ENCODE measurements at places on chromosomes 16 and 17. TPM values are rescaled to one million over a fixed set of nuclear protein-coding genes. Genes with fewer than 3 reads are reported as not detected.

DNA sequence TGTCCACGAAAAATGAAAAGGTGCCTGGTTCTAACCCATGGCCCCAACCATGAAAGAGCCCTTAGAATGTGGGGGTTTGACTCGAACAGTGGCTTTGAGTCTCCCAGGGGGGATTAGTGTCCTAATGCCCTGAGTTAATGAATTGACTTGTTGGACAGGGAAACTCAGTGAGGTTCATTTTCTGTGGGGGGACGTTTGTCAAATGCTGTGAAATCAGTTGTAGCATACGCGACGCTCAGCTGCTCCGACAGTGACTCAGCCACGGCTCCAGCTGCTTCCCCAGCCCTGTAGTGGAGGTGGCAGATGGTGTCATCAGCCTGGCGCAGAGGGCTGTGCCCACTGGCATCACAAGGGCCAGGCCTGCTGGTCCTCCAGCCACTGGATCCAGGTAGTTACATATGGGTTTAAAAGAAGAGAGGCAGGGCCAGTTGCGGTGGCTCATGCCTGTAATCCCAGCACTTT is 3.9 kb upstream of the TMEM235 start:
- H3K4me3 ChIP-seq, result no peak overlapping the region
- no peaks in the 10 kb centered on the region for H3K36me3 ChIP-seq
- peaks cover 4% of the 10 kb centered on the region for H3K27me3 ChIP-seq

- H3K36me3 ChIP-seq, result no peaks in the 10 kb centered on the region
- H3K4me1 ChIP-seq, result peaks cover 35% of the 10 kb centered on the region
- H3K27ac ChIP-seq, result no peak overlapping the region
- H3K27me3 ChIP-seq, result peaks cover 11% of the 10 kb centered on the region
- H3K4me3 ChIP-seq, result no peak overlapping the region
- no peak for DNase-seq
These were observed 194.0 kb upstream of the CIBAR2 start for GRCh38 chr16:85306071-85306792.

Gene PRSS27
- total RNA-seq, result 10.8 TPM

Gene KRTAP2-2
- not detected for total RNA-seq

Gene TRAPPC2L
- 50.6 TPM for total RNA-seq
